Epithelial cell of proximal tubule (primary cell): ENCODE measurements at places on chromosomes 1 and 21. TPM values are rescaled to one million over a fixed set of nuclear protein-coding genes. Genes with fewer than 3 reads are reported as not detected.

The TMEM9 gene
- total RNA-seq = 85.1 and 126 TPM in 2 replicates

The RPL22 gene
- 202 and 341 TPM in 2 replicates for total RNA-seq

The ETV3L gene
- total RNA-seq = not detected in 2 replicates

The TMPRSS2 gene
- 1.8 and 9.1 TPM in 2 replicates for total RNA-seq

The FYB2 gene
- total RNA-seq = not detected in 2 replicates

The HPCA gene
- total RNA-seq = 0.14 TPM in 1 of 2 replicates, not detected in the other

The CRYAA gene
- total RNA-seq = not detected in 2 replicates

The KRTAP10-7 gene
- not detected in 2 replicates for total RNA-seq

The SLC1A7 gene
- total RNA-seq = not detected in 2 replicates

The ARTN gene
- total RNA-seq = 2.0 and 14.1 TPM in 2 replicates

The TTC22 gene
- 1.9 and 4.3 TPM in 2 replicates for total RNA-seq

The GPR25 gene
- total RNA-seq = 0.65 TPM in 1 of 2 replicates, not detected in the other

The AMY1A gene
- total RNA-seq = not detected in 2 replicates

The TFF3 gene
- total RNA-seq = 0.29 and 1.0 TPM in 2 replicates

DNA sequence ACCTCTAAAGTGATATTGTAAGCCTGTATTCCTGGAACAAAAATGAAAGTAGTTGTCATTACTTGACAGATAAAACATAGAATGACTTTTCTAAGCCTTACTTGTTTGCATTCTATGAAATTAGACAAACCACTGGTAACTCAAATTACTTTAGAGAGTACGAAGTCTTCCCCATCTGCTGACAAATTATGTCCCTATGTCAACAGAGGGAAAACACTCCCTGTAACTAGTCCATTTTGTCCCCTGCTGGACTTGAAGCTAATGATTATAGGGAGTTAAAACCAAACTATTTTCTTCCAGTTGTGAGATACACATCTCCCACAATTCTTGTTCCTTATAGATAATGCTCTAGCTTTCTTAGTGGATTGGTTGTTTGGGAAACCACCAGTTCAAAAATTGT lies 39.6 kb downstream of the GREM2 start:
- no peak for DNase-seq

DNA sequence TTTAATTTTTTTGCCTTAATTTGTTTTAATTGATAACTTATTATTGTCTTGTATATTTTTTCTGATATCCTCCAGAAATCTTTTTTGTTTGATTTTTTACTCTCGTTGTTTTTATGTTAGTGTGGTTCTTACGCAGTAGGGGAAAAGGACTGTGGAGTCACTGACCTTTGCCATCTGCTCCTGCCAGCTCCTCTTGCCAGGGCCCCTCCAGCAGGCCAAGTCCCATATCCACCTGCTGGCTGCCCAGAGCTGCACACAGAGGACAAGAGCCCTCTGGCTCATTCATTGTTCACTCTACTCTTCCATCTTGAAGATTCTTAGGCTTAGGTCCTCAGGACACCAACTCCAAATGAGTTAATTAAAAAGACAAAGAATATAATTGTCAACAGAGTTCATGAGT lies 316.4 kb upstream of the DUSP10 start:
- no peak for DNase-seq

DNA sequence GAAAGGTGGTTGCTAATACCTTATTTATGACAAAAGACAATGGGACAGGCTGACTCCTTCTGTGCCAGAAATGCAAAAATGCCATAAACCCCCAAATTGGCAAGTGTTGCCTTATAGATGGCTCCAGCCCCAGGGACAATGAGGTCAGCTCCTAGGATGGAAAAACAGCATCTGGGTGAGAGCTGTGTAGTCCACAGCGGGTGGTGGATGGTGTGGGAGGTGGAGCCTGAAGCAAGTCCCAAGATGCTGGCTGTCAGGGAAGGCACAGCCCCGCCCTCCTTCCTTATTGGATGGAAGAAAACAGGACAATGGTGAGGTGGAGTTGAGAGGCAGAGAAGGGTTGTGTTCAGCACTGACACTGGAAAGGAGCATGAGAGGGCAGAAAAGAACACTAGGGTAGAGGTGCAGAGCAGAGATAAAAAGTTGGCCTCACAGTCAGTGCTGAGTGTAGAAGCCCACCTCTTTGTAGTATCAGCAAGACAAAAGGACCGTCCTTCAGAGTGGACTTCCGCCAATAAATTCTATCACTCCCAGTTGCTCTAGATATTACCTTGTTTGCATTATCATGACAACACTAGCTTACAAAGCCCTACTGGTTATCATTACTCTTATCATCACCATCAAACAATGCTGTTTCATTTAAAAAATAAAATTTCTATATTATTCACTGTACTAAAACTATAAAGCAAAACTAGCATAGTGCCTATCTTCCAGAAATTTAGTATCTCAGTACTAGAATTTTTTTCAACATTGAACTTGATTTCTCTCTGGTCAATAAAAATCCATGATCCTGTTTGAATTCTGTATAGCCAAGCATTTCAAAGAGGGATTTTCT lies 3.7 kb upstream of the SDE2 start:
- no peak for DNase-seq

GRCh38 chr21:26471099-26471471 lies 102.0 kb downstream of the CYYR1 start:
- no peak for DNase-seq

- no peak for DNase-seq
Observed at GRCh38 chr1:16020325-16020724, 1.5 kb upstream of the CLCNKA start.

DNA sequence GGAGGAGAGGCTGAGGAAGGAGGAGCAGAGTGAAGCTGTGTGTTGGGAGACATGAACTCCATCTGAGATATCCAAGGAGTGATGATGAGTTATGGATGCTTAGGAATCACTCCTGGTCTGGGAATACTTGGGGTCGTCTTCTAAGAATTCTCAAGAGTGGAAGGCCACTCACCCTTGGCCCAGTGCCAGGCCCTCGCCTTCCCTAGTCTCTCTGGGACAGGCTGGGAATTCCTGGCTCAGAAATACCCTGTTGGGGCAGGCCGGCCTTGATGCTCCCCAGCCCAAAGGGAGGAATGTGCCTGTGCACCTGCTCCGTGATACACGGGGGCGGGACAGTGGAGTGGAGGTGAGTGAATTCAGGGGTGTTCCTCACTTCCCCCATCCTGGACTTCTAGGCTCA lies 12.6 kb upstream of the LMNA start:
- no peak for DNase-seq

DNA sequence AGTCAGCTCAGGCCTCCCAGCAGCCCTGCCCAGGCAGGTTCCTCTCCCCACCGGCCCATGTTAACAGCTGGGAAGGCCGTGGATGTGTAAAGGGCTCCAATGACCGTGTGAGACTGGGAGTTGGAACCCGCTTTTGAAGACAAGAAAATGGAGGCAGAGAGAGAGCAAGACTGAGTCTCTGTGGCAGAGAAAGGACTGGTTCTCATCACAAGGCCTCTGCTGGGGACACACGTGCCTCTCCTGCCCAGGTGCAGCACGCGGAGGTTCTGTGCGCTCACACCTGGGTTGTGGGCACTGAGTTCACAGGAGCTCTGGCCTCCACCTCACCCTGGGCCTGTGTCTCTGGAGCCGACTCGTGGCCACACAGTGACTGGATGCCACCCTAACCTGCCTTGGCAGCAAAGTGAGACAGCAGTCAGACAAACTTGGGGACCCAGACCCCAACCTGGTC lies 27.0 kb downstream of the RUNX3 start:
- no peak for DNase-seq

DNA sequence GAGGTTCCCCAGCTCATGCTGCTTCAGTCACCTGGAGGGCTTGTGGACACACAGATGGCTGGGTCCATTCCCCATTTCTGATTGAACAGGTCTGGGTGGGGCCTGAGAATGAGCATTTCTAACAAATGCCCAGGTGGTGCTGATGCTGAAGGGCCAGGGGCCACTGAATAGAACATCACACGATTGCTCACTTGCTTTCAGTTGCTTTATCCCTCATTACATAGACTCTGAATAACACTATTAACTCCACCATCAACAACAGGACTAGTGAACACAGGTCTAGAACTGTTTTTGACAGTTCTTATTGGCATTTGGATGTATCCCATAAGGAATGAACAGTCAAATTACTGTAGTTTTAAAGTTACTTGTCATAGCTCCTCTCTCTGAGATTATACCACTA lies 12.1 kb downstream of the TRAPPC10 start:
- DNase-seq = no peak

DNA sequence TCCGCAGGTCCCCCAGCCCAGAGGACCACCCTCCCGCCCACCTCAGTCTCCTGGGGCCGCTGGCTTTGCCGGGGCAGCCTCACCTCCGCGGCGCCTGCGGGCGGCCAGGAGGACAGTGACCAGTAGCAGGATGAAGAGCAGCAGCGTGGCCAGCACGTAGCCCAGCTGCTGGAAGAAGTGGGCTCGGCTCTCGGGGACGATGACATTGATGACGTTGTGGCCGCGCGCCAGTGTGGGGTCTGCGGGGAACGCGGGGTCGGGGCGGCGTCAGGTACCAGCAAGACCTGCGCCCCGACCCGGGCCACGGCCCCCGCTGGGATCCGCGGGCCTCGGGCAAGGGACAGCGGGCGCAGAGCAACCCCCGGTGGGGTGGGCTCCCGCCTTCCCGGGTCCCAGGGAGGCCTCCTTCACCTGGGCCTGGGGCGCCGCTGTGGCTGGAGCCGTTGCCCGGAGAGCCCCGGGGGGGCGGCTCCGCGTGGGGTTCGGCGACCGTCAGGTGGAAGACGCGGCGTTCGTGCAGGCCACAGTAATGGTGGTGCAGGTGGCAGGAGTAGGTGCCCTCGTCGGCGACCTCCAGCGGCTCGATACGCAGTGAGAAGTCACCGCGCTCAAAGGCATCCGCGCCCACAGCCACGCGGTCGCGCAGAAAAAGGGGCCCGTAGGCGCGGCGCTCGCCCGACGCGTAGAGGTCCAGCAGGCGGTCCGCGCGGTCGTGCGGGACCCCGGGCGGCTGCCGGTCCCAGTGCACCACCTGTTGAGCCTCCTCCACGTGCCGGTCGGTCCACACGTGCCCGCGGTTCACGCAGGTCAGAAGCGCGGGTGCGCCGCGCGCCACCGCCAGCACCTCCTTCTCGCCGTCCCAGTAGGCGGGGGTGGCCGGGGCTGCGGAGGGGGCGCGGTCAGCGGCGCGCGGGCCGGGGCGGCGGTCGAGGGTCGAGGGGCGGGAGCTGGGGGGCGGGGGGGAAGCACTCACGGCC lies 3.8 kb downstream of the MXRA8 start:
- no peak for DNase-seq

DNA sequence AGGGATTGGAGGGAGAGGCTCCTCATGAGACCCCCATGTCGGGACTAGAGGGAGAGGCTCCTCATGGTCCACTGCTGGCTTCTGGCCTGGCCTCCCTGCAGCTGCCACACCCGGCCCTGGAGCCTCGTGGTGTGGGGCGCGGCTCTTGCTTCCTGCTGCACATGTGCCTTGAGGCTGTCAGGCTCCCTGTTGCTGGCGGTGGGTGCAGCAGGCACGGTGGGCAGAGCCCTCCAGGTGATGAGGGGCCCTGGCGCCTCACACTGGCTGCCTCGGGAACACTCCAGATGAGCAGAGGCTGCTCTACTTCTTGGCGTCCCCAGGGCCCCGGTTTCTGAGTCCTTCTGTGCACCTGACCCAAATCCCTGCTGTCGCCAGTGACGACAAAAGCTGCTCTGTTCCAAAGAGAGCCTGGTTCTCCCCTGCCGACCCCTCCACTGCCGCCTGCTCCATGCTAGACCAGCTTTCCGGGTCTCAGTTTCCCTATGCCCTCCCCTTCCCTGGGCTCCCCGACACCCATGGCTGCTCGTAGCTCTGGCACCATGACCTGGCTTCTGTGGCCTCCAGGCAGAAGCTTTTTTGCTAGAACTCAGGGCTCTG lies 9.7 kb upstream of the ATAD3B start:
- no peak for DNase-seq

DNA sequence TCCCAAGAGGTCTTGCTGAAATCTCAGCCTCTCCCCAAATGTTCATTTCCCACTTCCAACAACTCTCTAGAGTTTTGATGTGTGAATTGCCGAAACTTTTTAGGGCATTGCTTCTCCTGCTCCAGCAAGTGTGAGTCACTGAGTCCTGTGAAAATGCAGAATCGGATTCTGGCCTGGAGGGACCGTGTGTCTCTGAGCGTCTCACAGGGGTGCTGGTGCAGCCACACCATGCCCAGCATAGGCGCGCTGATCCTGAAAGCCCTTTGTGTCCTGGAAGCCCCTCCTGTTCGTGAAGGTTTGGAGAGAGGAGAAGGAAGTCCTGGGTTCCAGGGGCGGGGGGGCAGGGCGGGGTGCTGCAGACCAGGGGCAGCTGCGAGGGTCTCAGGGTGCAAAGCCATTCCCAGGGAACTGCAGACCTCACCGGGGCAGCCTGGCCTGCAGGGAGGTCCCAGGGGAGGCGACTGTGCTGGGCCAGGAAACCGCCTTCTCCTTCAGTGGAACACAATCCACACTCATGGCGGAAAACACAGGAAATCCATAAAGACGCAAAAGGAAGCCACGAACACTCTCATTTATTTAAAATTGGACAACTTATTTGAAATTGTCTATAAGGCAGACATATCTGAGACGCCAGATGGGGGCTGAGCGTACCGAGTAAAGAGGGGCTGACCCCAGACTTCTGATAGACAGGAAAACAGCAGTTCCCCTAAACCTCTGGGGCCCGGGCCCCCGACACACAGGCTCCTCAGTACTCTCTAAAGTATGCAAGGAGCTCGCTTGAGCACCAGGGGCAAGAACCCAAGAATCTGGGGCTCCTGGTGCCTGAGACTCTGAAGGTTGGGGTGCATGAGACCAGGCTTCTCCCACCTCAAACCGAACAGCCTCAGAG lies 43.5 kb upstream of the ADARB1 start:
- DNase-seq = no peak

DNA sequence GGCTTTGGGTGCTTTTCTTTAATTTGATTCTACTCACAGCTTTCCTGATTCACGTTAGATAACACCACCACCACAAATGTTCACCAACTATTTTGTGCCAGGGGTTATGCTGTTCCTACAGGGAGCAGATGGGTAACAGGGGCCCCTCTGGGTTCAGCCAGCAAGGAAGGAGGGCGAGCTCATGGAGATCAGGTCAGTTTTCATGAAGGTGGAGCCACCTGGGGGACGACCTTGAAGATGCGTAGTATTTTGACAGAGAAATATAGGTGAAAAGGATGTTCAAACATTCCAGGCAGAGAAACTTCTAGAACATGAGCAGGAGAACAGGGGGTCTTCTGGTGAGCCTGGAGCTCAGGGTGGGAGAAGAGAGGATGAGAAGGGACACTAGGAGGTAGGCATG lies 28.9 kb downstream of the KIAA0040 start:
- DNase-seq = no peak

- DNase-seq = no peak
Observed at GRCh38 chr1:211641044-211641800, 34.2 kb downstream of the NEK2 start.
